ENCODE measurements at places on chromosomes 7 and 10.

GRCh38 chr7:37342176-37342687, 106.4 kb downstream of the ELMO1 start:
- no peak for DNase-seq

DNA sequence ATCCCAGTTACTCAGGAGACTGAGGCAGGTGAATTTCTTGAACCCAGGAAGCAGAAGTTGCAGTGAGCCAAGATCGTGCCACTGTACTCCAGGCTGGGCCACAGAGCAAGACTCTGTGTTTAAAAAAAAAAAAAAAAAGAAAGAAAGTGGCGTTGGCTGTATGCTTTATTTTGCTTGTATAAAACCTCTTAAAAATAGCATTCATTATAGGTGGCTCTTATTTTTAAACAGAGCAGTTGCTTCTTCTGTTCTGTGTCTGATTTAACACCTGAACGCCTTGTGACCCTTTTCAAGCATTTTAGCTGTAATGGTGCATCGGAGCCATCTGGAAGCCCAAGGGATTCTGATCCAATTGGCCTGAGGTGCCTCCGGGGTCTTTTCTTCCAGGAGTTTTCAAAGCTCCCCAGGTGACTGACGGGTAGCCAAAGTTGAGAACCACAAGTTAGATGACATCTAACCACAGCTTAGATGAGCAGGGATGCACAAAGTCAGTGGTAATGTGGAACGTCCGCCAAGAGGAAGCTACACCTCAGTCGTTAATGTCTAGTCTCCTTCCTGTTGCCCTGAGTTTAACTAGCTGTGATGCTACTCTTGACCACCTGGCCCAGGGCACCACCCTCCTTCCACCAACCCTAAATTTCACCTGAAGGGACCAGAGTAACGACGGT, 274.6 kb upstream of the KLF6 start:
- DNase-seq = no peak

- DNase-seq = no peak
Measured at GRCh38 chr7:16170671-16171070, 250.7 kb downstream of the CRPPA start.

- no peak for DNase-seq
Measured at GRCh38 chr10:110613341-110613995, 30.7 kb upstream of the RBM20 start.

DNA sequence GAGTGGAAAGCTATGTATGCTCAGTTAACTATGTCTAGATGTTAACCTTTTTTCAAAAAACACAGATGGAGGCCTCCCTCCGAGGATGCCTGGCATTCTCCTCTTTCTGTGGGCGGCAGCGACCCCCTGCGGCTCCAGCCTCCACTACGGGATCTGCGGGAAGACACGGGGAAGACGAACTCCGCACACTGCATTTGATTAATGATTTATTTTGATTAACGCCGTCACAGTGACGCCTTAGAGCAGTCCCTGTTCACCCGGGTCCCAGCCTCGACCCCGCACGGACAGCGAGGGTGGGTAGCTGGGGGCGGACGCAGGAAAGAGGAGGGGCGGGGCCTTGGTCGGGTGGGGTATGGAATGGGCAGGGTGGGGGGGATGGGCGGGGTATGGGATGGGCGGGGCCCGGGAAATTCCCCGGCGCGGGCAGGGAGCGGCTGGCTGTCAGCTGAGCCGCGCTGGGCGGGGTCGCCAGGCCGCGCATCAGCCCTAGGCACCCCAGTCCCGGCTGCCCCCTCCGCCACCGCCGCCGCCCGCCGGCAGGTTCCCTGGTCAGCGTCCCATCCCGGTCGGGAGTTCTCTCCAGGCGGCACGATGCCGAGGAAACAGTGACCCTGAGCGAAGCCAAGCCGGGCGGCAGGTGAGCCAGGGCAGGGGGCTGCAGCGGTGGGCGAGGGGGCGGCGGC, at the start of gene OPTN:
TSS of gene OPTN (plus strand) at position 498 of the 683 bp plus-strand sequence. CDS start 8,960 bp downstream, outside the sequence.
- no peak for DNase-seq

All from AG09309 (cell line).